T-helper 17 cell (primary cell): ENCODE measurements at places on chromosomes 4 and X.

DNA sequence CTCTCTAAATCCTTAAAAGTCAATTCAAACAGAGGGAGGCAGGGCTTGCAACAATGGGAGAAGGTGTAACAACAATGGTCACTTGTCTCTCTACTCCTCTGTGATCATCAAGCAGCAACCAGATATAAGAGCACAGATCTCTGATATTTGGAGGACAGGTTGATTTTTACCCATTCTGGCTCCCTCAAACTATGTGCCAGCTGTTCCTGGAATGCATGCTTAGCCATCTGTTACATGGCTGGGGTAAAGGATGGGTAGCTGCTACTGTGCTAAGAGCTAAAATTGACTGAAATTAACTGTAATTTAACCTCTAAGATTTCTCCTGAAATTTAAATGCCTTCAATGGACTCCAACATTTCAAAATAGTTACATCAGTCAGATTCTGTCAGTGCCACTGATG is 1459.9 kb downstream of the PCDH7 start:
- no peak for DNase-seq

DNA sequence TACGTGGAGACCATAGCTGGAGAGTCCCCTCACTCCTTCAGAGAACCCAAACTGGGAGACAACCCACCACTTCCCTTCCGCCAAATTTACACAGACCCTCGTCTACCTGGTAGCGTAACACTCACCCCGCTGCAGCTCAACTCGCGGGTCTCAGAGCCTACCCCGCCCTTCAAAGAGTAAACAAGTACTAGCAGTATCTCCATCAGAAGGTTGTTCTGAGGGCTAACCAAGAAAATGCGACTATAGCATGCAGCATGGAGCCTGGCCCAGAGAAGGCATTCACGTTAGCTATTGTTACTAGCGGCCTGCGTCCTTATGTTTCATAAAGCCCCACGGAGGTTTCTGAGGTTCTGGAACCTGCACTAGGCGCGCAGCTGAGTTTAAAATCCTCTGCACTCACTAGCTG is 531 bp upstream of the MANBA start:
- DNase-seq, result no peak

DNA sequence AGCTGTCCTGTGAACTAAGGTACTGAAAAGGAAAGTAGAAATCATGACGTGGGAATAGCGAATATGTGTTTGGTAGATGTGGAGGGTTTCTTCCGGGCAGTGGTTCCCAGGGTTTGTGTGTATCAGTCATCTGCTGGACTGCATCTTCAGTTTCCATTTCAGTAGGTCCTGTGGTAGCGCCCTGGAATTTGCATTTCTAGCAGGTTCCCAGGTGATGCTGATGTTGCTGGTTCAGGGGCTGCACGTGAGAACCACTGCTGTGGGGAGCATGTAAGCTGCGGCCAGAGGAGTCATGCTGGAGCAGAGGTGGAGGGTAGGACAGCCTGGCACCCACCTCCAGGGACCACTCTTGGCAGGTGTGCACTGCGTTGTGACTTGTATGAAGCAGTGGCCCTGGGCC is 47.1 kb downstream of the ARHGAP10 start:
- no peak for DNase-seq

GRCh38 chrX:105845631-105846030 is 23.3 kb downstream of the NRK start:
- no peak for DNase-seq

- DNase-seq, result no peak
Observed at GRCh38 chr4:65242156-65242846, 428.0 kb downstream of the EPHA5 start.

DNA sequence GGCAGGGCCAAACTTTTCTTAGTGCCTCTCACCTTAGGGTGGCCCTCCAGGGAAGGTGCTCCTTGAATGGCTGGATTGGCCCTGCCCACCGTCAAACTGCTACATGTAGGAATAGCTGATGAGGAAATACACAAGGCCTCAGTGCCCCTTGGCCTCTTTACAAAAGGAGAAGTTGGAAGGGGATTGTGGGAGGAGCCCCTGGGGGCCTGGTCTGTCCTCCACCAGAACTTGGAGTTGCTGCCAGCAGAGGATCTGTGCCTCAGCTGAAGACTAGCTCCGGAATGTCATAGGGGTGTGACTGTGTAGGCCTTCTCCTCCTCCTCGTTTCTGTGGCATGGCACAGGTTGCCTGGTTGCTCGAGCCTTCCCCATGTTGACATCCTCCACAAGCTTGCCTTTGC is 142.7 kb downstream of the AMMECR1 start:
- no peak for DNase-seq

GRCh38 chr4:35734381-35735098 is 509.8 kb downstream of the ARAP2 start:
- DNase-seq, result no peak

DNA sequence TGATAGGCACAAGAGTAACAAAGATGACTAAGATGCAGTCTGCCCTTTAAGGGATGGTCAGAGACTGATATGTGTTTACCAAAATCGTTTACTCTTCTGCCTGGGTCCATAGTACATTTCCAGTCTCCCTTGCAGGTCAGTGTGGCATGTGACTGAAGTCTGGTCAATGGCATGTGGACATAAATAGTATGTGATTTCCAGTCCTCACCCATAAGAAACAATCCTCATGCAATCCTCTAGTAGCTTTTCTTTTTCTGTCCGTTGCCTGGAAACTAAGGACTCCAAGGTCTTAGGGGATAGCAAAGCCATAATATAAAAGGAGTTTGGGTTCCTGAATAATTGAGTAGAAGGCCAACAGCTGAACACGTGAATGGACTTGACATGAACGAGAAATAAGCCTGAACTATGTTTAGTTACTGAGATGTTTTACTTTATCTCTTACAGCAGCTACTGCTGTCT is 1.1 kb downstream of the SLC9B2 start:
- no peak for DNase-seq

GRCh38 chr4:146051728-146052391 is 113.2 kb upstream of the ZNF827 start:
- DNase-seq, result no peak

- DNase-seq, result no peak
Observed at GRCh38 chrX:21926116-21926515, 14.4 kb upstream of the SMS start.

GRCh38 chr4:174111422-174111821 is 172.0 kb downstream of the FBXO8 start:
- DNase-seq, result no peak

DNA sequence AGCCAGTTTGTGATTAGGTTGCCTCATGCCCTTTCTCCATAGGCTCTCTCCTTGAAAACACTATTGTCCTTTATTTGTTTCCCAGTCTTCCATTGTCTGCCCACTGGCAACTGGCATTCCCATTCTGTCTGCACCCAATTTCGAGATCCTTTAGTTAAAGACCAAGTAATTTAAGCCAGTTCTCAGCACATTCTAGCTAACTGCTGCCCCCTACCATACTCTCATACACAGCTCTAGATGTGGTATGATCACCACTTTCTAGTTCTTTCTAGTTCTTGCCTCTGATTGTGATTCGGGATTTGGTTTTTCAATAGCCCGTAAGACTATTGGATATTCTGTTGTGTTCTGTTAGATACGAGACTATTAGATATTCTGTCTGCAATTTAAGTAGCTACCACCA is 135.8 kb upstream of the TRPC5 start:
- no peak for DNase-seq

DNA sequence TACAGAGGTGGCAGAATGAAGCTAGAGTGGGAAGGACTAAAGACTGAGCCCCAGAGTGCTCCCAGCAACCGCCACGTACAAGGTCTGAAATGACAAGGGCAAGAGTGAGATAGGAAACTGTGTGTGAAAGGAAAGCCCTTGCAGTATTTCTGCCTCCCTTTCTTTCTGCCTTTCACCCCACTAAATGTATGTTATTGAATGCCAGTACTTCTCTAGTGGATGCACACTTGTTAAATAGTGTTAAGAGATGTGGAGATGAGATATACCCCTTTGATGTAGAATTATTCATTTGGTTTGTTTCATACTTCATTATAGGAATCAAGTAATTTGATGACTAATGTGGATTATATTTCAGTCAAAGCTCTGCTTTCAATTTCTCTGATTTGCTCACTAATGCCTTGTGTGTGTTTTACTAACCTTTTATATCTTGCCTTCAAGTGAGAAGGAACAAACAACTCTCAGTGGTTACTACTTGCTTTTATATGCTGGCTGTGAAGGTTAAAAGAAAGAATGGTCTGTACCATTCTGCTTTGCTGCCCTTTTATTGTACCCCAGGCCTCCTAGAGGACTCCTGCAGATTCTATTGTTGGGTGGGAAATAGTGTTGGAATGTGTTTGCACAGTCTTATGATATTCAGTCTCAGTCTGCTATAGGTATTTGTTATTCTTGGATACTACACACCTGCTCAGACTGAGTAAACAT is 8.0 kb upstream of the ANXA3 start:
- no peak for DNase-seq

DNA sequence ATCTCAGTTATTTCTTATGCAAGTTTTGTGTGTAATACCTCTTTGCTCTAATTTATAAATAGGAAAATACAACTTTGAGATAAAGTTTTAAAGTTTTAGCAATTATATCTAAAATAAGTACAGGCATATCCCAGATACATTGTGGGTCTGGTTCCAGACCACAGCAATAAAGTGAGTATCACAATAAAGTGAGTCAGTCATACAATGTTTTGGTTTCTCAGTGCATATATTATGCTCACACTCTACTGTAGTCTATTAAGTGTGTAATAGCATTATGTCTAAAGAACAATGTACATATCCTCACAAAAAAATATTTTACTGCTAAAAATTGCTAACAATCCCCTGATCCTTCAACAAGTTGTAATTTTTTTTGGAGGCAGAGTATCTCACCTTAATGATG is 49.2 kb downstream of the ANAPC10 start:
- no peak for DNase-seq
